ENCODE measurements at places on chromosomes 12 and 14.

DNA sequence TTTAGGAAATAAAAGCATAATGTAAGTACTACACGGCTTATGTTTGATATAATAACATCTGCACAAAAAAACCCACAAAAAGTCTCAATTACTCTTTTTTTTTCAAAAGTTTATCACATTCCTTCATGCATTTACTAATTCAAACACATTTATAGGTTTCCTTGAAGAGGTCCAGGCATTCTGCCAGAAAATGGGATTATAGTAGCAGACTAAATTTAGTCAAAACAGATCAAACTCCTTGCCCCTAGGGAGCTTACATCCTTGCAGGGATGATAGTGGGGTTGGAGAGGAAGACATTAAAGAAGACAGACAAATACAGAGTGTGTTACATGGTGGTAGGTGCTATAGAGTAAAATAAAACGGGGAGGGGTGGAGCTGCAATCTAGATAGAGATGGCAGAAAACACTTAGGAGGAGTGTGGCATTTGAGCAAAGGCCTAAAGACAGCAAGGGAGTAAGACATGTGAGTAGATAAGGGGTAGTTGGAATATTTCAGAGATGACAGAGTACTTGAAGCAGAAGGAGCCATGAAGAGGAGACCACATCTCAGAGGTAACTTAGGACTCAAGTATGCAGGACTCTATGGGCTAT is 266.9 kb downstream of the PPFIA2 start:
- DNase-seq, result no peak

GRCh38 chr12:72716221-72716620 is 444.1 kb downstream of the TRHDE start:
- DNase-seq, result no peak

DNA sequence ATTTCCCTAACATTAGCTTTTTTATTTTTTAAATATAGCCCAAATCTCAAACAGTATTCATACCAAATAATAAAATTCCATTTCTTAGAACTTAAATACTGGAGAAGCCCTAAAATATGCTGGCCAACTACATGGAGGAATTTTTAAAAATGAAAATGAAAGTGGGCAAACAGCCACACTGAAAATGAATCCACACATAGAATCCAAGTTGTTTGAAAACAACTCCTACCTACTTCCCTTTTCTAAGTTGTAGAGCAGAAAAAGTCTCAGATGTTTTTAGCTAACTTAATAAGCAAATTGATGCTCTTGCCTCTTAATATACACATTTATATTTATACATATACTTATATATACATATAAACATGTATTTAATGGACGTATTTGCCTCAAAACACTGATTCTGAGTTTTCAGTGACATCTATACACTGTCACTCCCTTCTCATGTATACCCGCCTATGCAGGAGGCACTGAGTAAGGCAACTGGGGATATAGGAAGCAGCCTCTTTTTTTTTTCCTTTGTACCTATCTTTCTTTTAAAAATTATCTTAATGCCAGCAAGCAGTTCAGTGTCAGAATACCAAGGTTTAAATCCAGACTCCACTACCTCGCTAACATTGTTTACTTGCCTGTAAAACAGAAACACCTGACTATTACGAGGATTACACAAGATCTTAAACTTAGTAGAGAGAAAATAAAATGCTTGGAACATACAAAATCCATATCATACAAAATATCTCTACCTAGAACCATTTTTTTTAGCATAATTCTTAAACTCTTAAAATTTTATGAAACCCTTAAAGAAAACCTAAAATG is 13.3 kb downstream of the DICER1 start:
- DNase-seq, result no peak

DNA sequence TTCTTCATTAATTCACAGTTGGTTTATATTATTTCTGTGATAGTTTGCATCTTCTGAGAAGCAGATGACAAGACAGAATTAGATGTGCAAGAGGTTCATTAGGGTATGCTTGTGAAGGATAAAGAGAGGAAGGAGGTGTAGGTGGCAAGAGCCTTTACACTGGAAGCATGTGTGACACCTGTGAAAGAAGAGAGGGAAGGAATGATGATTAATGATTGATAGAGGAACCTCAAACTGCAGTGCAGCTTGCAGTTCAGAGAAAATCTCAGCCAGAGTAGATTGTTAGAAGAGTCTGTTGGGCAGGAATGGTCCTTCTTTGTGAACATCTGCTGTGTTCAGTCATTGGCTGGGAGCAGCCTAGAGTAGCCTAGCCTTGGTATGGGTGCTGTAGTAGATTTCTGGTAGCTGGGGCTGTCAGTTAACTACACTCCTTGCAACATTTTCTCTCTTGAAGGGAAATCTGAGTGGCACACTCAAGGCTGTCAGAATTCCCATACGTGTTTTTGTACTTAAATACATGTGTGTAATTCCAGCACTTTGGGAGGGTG is 9.0 kb downstream of the RCOR1 start:
- no peak for DNase-seq

DNA sequence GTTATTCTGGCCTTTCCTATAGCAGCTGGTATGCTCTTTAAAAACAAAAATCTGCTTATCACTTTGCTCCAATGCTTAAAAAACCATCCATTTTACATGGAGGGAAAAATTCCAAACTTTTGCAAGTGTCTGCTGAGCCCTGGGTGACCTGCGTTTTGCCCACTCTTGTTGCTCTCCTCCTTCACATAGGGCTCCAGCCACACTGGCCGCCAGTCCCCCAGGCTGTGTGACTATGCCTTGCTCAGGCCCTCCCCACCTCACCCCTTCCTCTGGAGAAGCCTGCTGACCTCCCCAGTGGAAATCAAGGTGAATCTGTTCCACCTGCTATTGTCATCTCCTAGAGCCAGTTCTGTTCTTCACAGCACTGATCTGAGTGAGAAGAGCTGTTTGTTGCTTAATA is 126.9 kb downstream of the SLC25A47 start:
- no peak for DNase-seq

DNA sequence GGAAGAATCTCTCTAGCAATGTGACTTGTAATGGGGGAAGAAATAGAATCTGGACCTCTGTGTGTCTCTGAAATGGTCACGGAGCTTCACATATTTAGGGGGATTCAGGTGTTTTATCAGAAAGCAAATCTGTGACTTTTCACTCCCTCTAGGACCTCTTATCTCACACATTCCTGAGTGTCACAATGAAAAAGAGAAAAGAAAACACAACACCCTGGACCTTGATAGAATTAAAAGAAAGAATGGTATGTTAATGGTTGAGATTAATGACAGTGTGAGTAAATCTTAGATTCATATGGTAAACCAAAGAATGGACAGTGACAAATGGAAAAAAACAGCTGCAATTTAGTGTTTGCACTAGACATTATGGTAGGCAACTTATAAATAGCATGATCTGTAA is 68.5 kb downstream of the PKP2 start:
- no peak for DNase-seq

- DNase-seq, result no peak
These were observed 15.5 kb downstream of the UBC start for GRCh38 chr12:124898923-124899294.

GRCh38 chr12:109645708-109646107 is 67.9 kb upstream of the FAM222A start:
- no peak for DNase-seq

GRCh38 chr12:53231671-53231920 is 413 bp downstream of the RARG start:
- DNase-seq, result no peak

- DNase-seq, result no peak
These were observed 6.9 kb upstream of the RD3L start for GRCh38 chr14:103949131-103949790.

DNA sequence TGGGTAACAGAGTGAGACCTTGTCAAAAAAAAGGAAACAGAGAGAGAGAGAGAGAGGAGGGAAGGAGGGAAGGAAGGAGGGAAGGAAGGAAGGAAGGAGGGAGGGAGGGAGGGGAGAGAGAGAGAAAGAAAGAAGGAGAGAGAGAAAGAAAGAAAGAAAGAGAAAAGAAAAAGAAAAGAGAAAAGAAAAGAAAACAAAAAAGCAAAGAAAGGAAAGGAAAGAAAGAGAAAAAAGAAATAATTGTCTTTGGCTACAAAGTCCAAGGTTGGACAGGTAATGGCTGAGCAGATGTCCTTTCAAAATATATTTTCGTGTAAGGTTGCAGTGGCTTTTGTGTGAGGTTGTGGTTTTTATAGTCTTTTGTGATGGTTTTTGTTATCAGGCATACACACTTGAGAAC is 21.6 kb upstream of the CCDC60 start:
- DNase-seq, result no peak

- DNase-seq, result no peak
These were observed 27.2 kb upstream of the GPR132 start for GRCh38 chr14:105092171-105093037.

GRCh38 chr14:104996032-104996431 is 10.4 kb downstream of the CLBA1 start:
- no peak for DNase-seq

DNA sequence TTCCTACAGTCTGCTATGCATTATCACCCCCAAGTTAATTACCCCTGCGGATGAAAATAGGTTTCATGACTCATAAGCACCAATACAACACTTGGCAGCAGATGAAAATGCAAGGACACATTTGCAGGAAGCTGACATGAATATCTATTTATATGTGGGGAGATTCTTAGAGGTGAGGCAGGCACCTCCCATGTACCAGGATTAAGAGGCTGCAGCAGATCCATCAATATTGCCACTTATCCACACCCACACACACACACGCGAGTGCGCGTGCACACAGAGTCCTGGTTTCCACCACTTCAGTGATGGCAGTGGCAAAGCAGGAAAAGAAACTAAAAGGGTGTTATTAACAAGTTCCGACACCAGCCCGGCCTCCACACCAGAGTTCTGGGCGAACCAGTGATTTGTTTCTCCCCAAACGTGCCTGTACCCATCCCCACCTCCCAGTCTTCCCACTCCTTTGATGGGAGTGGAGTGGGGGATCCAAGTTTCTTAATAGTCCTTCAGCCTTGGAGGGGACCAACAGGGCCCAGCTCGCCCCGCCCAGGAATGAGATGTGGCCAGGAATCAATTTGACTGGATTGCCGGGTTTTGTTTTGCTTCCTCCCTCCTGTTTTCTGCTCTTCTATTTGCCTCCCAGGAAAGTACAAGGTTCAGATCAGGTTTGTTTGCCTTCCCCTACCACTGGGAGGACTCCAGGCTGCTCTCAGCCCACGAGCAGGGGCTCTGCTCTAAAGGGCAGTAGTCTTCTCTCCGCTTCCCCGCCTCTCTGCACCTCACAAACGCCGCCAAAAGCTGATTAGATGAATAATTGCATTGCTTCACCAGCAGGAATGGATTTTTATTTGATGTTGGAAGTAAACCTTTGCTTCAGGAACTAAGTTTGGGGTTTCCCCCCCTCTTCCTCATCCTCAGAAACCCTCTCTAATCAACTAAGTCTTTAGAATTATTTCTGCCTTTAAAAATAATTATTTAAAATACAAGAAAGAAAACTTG is 5.2 kb downstream of the IRF2BPL start:
- no peak for DNase-seq

Measured in T-helper 1 cell (primary cell).